ENCODE measurements at places on chromosomes 6 and 20. TPM values are rescaled to one million over a fixed set of nuclear protein-coding genes. Genes with fewer than 3 reads are reported as not detected.

The HMGCLL1 gene
- total RNA-seq, result 0.39 TPM

The TGM3 gene
- total RNA-seq, result not detected

The HLA-DPA1 gene
- total RNA-seq, result 1.8 TPM

The FAM217A gene
- not detected for total RNA-seq

The PI16 gene
- under 0.01 TPM for total RNA-seq

The KCNS1 gene
- total RNA-seq, result not detected

The ARID1B gene
- 56.7 TPM for total RNA-seq

The GABRR2 gene
- under 0.01 TPM for total RNA-seq

The SLA2 gene
- total RNA-seq, result not detected

The REM1 gene
- not detected for total RNA-seq

The DSP gene
- 2.2 TPM for total RNA-seq
